ENCODE measurements at places on chromosomes 4 and X. TPM values are rescaled to one million over a fixed set of nuclear protein-coding genes. Genes with fewer than 3 reads are reported as not detected.

CXorf49 gene
- not detected for total RNA-seq

TGIF2LX gene
- total RNA-seq = not detected

FAM149A gene
- 0.23 TPM for total RNA-seq

GAGE12E gene
- total RNA-seq = not detected

ELF4 gene
- total RNA-seq = 49.9 TPM

ERCC6L gene
- 10.8 TPM for total RNA-seq

Measured in T-helper 2 cell treated with Interferon-gamma antibody and Interleukin-4, amounts not matched to agents 100 ng/mL and 5 ng/mL, for 36 hours (primary cell).